Renal cortical epithelial cell (primary cell): ENCODE measurements at places on chromosomes 4 and X. TPM values are rescaled to one million over a fixed set of nuclear protein-coding genes. Genes with fewer than 3 reads are reported as not detected.
A peak's percentile ranks its signal among the peaks of the same experiment; 100 is the strongest.

DNA sequence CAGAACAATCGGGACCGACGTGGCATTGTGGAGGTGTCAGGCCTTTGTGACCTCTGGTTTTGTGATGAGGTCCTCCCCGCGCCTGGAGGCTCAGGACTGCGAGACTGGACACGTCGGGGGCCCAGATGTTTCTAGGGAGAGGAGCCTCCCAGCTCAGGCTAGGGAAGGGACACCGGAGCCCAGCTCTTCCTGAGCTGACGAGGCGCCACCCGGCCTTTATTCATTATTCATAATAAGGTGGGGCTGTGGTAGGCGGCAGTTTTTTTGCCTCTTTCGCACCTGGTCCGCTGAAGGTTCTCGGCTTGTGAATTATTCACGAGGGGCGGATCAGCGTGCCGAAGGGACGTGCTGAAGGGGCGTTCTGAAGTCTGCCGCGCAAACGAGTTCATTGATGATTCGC lies 2.3 kb upstream of the UBA1 start:
- DNase-seq: no peak

GRCh38 chr4:104593019-104593418 lies 98.3 kb upstream of the CXXC4 start:
- DNase-seq: peak; percentile 42

- DNase-seq: no peak
Observed at GRCh38 chr4:100609810-100610209, 92.0 kb upstream of the EMCN start.

- DNase-seq: no peak
Observed at GRCh38 chr4:8637456-8637984, 45.0 kb downstream of the CPZ start.

DNA sequence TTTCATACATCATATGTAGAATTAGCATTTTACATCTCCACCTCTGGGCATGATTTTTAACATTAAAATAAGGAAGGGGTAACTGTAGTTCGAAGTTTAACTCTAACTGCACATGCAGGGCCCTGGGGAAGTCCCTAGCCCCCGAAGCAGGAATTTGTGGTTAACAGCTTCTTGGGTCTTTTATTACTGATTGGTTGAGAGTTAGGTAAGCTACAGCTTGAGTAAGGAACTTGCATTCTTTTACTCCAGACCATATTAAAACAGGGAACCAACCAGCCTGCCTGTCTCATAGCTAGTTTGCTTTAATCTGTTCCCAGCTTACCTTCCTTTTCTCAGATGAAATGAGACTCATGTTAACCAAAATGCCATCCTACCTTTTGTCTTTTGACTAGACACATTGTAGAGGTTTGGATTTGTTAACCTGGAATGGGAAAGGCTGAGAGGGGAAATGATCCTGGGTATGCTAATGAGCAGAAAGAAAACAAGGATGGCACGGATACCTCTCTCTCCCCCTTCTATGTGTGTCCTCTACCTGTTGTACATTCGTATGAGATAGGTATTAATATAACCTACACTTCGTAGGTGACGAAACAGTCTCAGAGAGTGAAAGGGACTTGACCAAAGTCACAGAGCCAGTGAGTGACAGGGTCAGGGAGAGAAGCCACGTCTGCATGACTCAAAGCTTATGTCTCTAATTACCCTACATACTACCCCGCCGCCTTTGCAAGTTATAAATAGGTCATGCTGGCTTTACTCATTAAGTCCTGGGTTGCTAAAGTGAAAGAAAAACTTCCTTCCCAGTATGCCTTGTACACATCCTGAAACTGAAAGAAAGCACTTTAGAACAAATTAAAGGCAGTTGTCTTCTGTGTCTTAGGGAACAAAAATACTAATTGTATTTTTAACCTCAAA lies 119.5 kb upstream of the AFF2 start:
- peak; percentile 60 for DNase-seq

DNA sequence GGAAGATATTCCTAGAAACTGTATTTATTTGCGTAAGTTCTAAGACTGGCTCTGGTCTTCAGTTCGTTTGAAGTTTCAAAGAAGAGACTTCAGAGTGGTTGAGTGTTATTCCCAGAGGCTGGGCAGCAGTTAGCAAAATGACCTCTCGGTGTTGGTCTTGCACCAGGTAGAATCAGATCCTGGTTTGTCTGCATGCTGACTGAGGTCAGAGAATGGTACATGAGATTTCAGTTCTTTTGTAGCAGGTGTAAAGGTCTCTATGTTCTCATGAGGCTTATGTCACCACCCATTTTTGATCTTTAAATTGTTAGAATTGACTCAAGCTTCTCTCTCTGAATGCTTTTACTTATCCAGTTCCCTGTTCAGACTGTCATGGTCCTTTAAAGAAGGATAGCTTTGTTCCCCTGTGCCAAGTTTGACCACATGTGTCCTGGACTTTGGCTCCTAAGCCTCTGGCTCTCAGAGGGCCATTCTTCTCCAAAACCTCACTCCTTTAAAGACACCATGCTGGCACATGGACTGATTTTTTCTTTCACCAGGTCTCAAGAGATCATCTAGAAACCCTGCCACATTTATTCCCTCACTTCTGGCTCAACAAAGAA lies 355.8 kb upstream of the BOD1L1 start:
- DNase-seq: peak; percentile 49

GRCh38 chrX:105973387-105973739 lies 65.2 kb downstream of the SERPINA7 start:
- no peak for DNase-seq

DNA sequence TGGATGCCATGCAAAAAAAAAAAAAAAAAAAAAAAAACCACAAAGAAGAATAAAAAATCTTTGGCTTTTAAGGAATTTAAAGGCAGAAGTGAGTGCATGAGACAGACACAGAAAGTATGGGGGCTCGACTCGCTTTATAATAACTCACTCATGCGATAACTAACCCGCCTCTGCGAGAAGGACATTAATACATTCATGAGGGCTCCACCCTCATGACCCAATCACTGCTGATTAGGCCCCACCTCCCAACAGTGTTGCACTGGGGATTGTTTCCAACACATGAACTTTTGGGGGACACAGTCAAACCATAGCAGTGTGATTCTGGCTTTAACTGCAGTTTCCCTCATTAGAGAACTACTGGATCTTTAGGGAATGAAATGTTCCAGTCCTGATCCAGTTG lies 78.1 kb downstream of the QDPR start:
- no peak for DNase-seq

- DNase-seq: no peak
Observed at GRCh38 chrX:63743596-63743995, 41.4 kb downstream of the ARHGEF9 start.

- no peak for DNase-seq
Observed at GRCh38 chrX:12799118-12799517, 7.9 kb downstream of the PRPS2 start.

DNA sequence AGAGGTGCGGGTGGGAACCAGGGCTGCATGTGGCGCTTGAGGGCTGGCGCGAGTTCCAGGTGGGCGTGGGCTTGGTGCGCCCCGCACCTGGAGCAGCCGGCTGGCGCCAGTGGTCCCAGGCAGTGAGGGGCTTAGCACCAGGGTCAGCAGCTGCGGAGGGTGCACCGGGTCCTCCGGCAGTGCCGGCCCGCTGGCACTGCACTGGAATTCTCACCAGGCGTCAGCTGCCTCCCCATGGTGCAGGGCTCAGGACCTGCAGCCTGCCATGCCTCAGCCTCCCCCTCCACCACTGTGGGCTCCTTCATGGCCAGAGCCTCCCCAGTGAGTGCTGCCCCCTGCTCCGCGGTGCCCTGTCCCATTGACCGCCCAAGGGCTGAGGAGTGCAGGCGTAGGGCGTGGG lies 174.0 kb downstream of the ADAM29 start:
- DNase-seq: no peak

Gene ADH4
- 0.10 TPM in 1 of 2 replicates, not detected in the other for total RNA-seq

Gene PDE6B
- total RNA-seq: 11.2 and 21.7 TPM in 2 replicates

Gene POU3F4
- not detected in 2 replicates for total RNA-seq

Gene GLRA2
- under 0.01 and 0.10 TPM in 2 replicates for total RNA-seq

Gene CSAG2
- not detected in 2 replicates for total RNA-seq

Gene FAM47A
- not detected in 2 replicates for total RNA-seq
